Foreskin keratinocyte (primary cell): ENCODE measurements at places on chromosomes 7 and 10. TPM values are rescaled to one million over a fixed set of nuclear protein-coding genes. Genes with fewer than 3 reads are reported as not detected.

- DNase-seq = no peak
Measured at GRCh38 chr7:96121752-96122151, 200.1 kb downstream of the SLC25A13 start.

GRCh38 chr10:62562795-62563194, 188.6 kb downstream of the ZNF365 start:
- no peak for DNase-seq

DNA sequence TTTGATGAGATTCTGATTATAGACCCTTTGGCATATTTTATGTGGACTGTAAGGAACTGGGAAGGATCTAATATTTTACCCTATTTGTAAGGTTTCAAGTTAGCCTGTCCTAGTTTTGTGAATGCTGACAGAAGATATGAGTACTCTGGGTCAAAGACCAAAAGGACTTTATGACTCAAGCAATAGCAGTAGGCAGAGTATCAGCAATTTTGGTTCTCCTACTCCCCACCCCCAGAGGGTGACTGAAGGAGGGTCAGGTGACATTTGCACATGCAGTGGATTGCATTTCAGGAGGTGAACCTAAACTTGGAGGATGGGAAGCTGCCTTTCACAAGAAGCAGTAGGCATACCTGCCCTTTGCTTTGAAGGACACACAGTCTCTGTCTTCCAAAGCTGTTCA, 84.0 kb upstream of the KLF6 start:
- DNase-seq = no peak

- DNase-seq = no peak
Measured at GRCh38 chr7:29105752-29106668, 40.3 kb downstream of the CPVL start.

- peak; percentile 75 for DNase-seq
Measured at GRCh38 chr7:125423458-125424155, 494.0 kb upstream of the POT1 start.

Gene ABI1
- total RNA-seq = 44.3 and 51.9 TPM in 2 replicates
